Activated naive CD4-positive, alpha-beta T cell treated with anti-CD3 and anti-CD28 coated beads, Interleukin-2, amount 50 U/mL, for 72 hours (primary cell): ENCODE measurements at places on chromosomes 1 and 21.
A peak's percentile ranks its signal among the peaks of the same experiment; 100 is the strongest.

DNA sequence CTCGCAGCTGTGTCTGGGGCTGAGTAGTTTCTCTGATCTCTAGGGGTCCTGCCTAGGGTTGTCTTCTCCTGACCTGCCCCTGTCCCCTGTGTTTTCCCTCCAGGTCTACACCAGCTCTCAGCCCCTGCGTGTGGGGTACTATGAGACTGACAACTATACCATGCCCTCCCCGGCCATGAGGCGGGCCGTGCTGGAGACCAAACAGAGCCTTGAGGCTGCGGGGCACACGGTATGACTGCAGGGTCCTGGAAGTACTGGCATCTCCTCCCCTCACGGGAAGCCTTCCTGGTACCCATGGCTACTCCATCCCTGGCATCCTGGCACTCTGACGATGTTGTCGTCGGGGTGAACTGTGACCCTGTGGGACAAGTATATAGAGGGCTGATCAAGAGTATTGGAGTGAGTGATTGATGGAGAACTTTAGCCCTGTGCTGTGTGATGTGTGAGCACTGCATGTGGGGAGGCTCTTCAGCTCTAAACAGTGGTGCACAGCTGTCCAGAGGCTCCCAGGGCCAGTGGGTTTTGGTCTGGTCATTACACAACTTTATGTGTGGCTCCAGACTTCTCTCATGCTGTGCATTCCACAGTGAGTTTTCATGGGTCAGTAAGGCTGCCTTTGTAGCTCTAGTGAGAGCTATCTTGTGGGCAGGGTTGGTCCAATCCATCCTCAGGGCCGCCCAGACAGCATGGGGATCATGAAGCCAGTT is 14.4 kb downstream of the FAAH start:
- no peak for DNase-seq

GRCh38 chr1:226904772-226905171 is 34.4 kb downstream of the PSEN2 start:
- no peak for DNase-seq

DNA sequence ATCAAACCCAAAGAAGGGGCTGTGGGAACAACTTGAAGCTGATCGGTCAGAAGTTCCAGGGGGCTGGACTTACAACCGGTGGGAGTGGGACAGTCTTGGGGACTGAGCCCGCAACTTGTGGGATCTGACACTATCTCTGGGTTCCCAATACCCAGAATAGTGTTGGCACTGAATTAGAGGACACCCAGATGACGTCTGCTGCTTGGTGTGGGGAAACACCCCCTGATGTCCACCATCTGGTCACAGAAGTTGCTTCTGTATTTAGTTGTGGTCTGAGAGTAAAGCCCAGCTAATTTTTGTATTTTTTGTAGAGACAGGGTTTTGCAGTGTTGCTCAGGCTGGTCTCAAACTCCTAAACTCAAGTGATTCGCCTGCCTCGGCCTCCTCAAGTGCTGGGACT is 28.8 kb downstream of the SERBP1 start:
- DNase-seq, result no peak

- no peak for DNase-seq
Measured at GRCh38 chr1:89274411-89274857, 1.8 kb upstream of the GBP5 start.

DNA sequence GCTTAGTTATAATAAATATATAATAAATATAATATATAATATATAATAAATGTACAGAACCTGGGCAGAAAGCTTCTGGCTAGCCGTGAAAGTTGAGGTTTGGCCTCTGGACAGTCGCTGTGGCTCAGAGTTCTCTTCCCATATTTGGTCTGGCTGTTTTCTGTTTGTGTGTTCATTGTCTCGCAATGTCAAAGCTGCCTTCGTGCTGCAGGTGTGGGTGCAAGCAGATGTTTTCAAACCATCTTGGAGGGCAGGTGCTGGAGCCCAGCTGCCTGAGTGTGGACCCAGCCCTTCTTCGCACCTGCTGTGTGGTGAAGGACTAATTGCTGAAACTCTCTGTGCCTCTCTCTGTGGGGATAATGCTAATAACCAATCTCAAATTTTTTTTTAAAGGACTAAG is 3.6 kb upstream of the CSTB start:
- no peak for DNase-seq

DNA sequence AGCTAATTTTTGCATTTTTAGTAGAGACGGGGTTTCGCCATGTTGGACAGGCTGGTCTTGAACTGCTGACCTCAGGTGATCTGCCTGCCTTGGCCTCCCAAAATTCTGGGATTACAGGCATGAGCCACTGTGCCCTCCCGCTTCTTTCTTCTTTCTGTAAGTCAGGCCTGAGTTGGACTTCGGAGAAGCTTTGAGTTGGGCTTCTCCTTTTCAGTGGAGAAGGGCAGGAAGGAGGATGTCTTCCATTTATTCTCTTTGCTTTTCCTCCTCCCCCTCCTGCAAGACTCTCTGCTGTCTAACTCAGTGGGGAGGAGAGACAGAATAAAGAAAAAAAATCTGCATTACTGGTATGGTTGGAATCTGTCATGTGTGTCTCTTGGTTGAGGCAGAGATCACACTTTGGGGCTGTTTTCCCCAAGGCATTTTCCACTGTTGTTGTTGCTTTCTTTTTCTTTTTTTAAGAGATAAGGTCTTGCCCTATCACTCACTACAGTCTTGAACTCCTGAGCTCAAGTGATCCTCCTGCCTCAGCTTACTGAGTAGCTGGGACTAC is 13.2 kb upstream of the DEGS1 start:
- no peak for DNase-seq

GRCh38 chr1:9653210-9653490 is 1.6 kb downstream of the PIK3CD start:
- DNase-seq, result no peak

DNA sequence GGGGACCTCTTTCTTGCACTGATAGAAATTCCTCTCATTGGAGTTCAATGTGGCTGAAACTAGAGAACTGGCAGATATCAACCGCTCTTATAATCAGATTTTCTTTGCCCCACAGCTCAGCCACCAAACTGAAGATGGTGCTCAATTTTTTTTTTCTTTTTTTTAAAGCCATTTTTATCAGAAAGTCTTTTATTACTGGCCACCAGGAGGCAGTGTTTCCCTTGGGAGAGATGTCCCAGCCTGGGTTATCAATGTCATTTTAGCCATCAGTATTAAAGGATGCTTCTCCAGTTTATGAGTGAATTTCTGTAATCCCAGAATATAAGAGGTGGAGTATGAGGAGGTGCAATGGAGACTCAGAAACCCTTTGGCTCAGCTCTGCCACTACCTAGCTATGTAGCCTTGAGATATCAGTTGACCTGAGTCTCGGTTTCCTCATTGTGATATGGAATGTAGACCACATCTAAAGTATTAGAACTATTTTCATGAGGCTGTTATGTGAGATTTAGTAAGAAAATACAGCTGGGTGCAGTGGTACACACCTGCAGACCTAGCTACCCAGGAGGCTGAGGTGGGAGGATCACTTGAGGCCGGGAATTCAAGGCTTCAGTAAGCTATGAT is 27.6 kb downstream of the CD244 start:
- DNase-seq, result peak; percentile 58

DNA sequence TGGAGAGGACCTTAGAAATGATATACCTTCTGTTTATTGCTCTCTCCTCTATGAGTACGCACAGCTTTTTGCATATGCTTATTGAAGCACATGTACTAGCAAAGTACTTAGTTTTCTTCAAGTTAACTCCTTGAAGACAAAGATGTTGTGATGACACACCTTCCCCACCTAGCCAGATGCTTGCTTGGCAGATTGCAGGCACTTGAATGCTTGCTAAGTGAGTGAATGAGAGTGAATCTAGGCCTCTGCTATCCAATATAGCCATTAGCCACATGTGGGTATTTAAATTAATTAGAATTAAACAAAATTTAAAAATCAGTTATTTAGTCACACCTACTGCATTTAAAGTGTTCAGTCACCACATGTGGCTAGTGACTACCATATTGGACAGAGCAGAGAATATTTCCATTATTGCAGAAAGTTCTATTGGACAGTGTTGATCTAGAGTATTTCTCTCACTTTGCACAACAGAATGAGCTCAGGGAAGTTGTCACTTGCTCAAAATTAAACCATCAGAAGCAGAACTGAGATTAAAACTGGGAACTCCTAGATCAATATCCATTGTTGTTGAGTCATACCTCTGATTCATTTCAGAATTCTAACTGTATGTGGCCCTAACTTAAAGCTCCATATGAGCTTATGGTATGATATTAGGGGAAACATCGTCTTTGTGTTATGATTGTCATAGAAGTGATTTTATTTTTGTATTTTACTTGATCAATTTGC is 8.6 kb upstream of the EEIG2 start:
- no peak for DNase-seq

GRCh38 chr21:42513151-42513984 is at the start of gene SLC37A1:
Gene SLC37A1, plus strand, starts transcription at chr21:42513852. Its CDS starts 4,603 bp downstream, at chr21:42518455.
- peak; percentile 41 for DNase-seq

- DNase-seq, result no peak
Measured at GRCh38 chr1:169124459-169124858, 18.0 kb downstream of the ATP1B1 start.

GRCh38 chr1:2127187-2128145 is 67.1 kb downstream of the FAAP20 start:
- DNase-seq, result no peak

DNA sequence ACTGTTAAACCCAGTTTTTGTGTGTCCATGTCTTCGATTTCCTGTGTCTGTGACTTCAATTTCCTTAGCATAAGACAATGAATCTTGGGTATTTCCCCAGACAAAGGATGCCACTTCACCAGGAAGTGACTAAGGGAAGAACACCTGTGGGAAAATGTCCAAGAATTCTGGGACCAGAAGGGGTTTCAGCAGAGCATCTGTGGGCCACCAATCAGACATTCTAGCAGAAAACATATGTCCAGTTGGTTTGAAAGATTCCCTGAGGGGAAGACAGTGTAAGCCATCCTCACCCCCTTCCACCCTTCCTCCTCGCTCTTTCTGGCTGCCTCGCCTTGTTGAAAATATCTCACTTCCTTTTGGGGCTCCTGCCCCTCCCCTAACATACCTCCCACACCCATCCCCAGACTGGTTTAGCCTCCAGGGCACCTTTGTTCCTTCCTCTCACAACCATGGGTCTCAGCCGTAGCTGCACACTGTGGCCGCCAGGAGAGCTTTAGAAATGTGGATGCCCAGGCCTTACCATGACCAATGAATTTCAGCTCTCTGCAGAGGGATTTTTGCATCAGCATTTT is 25.5 kb upstream of the IFNAR1 start:
- no peak for DNase-seq
